Substantia nigra (tissue), 51 donors: ENCODE measurements at places on chromosomes 11 and 22.

- no peak for DNase-seq
Observed at GRCh38 chr11:125904678-125905077, 370 bp downstream of the DDX25 start.

- DNase-seq: no peak
Observed at GRCh38 chr11:43067681-43068080, 244.1 kb upstream of the API5 start.

GRCh38 chr11:93861808-93862207 is 11.4 kb upstream of the VSTM5 start:
- DNase-seq: no peak

DNA sequence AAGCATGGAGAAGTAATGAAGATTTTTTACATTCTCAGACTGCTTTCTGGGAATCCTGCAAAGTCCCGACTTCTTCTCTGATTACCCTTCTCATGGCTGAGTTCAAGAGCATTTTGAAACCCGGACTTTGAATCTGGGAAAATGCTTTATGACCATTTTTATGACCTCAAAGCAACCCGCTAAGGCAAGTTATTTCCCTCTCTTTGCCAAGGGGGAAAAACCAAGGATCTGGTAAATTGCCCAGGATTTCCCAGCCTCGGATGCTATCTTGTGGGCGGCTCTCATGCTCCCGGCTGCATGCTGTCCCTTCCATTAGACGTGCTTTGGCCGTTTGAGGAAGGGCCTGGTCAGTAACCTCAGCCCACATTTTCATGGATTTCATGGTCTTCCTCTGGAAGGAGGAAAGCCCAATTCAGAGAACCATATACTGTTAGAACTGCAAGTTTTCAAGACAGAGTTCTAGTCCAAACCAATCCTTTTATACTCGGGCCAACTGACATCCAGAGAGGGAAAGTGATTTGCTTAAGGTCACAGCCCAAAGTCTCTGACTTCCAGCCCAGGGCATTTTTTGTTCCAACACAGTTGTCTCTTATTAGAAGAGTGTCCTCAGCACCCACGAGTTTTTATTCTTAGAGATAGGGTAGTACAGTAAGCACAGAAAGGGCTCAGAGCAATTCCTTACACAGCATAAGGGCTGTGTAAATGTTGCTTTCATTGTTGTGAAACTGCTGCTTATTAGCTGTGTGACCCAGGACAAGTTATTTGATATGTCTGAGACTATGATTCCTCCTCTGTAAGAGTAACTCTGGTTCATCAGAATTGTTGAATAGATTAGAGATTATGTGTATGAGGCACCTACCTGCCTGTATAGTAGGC is 77.4 kb downstream of the NAV2 start:
- DNase-seq: no peak
